ENCODE measurements at places on chromosomes 4 and X.

- DNase-seq: no peak
These were observed 633 bp downstream of the FAM199X start for GRCh38 chrX:104166735-104167436.

DNA sequence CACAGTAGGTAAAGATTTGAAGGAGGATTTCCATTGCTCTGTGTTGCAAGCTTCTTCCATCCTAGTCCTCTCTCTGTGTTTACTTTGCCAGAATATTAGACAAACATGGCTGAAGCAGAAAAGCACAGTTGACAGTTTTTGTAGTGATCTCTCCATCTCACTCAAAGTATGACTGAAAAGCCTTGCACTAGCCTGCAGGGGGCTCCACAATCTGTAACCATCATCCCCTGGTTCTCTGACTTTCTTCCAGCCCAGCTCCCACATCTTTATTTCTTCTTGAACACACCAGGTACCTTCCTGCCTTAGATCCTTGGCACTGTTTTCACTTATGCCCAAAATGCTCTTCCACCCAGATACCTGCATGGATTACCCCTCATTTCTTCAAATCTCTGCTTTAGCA, 34.1 kb upstream of the HHIP start:
- DNase-seq: peak; percentile 2

GRCh38 chr4:73944061-73944875, 37.6 kb downstream of the PF4 start:
- no peak for DNase-seq

DNA sequence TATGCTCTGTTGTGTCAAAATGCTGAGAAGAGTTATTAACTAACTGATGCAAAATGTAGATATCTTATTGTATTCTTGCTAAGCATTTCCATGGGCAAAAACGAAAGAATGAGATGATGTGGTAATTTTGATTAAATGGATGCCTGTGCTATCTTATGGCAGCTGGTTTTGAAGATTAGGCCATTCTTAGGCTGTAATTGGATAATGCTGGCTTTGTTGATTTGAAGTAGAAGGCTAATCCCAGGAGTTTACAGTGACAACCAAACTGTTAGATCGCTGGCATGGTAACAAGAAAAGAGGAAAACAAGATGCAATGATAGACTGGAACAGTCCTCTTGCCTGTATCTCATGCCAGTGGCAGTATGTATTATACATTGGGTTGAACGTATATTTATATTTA, 74.1 kb upstream of the WDR44 start:
- DNase-seq: no peak

GRCh38 chrX:95754411-95754810, 930.2 kb upstream of the DIAPH2 start:
- no peak for DNase-seq

Data from GM12892 (cell line).